ENCODE measurements at places on chromosomes 12 and 14.

- DNase-seq, result no peak
Measured at GRCh38 chr14:79721399-79722084, 489.8 kb downstream of the DIO2 start.

- DNase-seq, result no peak
Measured at GRCh38 chr12:79453820-79454219, 236.9 kb downstream of the PAWR start.

DNA sequence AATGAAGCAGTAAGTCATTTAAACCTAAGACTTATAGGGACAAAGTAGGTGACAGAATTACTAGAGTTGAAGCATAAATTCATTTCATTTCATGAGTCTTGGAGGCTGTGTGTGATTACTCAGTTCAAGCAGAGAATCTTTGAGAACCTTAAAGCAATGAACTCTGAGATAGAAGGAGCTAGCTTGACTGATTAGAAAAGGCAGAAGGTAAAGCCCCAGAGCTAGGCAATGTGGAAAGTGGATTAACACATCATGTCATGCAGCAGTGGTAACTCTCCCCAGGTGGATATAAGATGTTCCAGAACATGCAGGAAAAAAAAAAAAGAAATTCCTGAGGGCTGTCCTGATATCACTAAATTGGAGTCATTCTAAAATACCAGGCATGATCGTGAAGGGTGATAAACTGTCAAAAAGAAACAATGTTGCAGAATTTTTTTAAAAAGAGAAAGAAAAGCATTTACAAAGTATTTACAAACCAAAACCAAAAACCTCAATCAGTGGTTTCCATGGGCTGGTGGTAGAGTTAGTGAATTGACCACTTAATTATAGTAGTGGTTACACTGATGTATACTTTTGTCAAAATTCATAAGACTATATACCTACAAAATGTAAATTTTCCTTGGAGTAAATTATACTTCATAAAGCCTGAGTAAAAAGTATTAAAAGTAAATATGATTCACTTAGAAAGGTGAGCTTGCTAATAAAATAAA is 12.7 kb upstream of the SLC16A7 start:
- no peak for DNase-seq

- no peak for DNase-seq
Measured at GRCh38 chr12:101671833-101672232, 25.6 kb upstream of the CHPT1 start.

DNA sequence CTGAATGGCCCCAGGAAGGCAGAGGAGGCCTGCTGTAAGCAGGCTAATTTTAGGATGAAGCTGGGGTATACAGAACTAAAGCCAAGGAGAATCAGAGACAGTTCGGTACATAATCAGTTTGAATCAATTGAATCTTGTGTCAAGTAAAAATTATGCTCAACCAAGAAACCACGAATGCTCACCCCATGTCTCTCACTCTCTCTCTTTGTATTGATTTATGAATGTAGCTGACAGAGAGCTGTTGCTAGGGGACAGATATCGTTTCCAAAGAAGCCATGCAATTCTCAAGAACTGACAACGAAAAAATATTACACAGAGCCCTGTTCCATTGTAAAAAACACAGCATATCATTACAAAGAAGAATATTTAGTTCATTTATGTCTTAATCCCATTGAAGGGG is 151.1 kb upstream of the PKP2 start:
- no peak for DNase-seq

DNA sequence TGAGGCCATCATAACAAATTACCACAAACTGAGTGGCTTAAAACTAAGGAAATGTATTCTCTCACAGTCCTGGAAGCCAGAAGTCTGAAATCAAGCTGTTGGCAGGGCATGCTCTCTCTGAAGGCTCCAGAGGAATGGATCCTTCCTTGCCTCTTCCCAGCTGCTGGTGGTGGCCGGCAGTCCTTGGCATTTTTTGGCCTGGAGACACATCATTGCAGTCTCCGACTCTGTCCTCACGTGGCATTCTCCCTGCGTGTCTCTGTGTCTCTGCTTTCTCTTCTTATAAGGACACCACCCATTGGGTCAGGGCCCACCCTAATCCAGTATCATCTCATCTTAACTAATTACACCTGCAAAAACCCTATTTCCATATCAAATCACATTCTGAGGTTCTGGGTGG is 206.1 kb downstream of the SLC41A2 start:
- no peak for DNase-seq

- no peak for DNase-seq
Measured at GRCh38 chr14:53951243-53951626, 5.4 kb downstream of the BMP4 start.

DNA sequence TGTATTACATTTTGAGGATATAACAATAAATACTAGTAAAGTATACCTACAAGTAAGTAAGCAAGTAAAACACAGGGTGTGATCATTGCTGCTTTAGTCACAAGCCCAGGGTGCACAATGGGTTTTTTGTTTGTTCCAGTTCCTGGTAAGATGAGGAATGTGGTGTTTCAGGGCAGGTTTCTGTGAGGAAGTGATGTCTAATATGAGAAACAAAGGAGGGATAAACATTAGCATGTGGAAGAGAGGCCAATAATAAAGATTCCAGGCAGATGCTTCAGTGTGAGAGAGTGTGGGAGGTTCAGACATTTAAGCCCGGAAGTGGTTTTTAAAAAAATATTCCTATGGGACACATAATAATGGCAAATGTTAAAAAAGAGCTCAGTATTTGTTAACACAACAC is 808.1 kb upstream of the USP15 start:
- DNase-seq, result no peak

DNA sequence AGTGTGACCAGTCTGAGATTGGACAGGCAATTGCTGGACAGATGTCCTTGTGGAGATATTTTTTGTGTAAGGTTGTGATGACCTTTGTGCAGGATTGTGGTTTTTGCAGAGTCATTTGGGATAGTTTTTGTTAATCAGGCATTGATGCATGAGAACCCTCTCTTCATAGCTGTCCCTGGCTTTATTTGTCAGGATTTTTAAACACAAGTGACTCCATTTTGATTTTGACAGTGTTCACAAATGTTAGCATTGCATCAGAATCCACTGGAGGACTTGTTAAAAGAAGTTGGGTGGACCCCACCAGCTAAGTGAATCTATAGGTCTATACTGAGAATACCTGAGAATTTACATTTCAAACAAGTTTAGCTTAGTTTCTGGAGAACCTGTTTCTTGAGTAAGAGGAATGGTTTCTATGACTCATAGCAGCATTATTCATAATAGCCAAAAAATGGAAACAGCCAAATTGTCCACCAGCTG is 11.8 kb downstream of the FNTB start:
- no peak for DNase-seq

DNA sequence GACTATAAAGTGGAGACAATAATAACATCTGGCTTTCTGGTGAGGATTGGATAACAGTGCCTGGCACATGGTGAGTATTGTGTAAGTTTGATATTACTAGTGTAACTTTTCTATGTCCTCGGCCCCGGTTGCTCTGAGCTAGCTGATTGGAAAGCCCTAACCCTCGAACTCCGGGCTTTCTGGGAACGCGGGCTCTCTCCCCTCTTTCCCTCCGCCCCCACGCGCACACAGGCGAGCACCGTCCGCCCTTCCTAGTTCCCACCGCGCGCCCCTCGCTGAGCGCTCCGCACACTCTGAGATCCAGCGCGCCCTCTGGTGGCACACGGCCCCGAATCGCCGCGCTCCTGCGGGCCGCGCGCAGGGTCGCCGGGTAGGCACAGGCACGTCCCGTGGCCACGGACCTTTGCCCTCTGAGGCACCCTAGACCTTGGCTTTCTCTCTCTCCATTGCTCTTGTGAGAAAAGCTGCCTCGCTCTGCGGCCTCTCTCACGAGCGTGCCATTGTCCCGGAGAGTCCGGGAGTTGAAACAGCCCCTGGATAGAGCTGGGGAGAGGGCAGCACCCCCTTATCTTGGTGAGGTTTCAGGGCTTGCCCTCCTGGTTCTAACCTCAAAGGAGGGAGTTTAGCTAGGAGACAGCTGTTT is 23.2 kb upstream of the ESRRB start:
- peak; percentile 18 for DNase-seq

DNA sequence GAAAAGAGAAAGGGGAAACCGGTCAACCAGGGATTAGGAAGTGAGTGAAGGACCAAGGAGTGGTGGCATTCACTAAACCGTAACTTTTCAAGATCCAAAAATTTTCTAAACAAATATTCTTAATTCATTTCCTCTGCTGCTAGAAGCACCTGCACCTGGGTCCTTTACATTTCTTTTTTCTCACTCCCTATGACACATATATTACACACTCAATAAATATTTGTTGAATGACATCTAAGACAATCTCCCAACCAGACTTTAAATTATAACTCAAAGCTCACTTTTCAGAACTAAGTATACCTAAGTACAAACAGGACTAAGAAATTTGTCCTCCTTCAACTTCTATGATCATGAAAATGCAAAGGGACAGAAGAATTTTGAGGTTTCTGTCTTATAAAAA is 11.1 kb downstream of the TTC5 start:
- no peak for DNase-seq

- no peak for DNase-seq
Measured at GRCh38 chr12:84150201-84150600, 762.4 kb downstream of the SLC6A15 start.

DNA sequence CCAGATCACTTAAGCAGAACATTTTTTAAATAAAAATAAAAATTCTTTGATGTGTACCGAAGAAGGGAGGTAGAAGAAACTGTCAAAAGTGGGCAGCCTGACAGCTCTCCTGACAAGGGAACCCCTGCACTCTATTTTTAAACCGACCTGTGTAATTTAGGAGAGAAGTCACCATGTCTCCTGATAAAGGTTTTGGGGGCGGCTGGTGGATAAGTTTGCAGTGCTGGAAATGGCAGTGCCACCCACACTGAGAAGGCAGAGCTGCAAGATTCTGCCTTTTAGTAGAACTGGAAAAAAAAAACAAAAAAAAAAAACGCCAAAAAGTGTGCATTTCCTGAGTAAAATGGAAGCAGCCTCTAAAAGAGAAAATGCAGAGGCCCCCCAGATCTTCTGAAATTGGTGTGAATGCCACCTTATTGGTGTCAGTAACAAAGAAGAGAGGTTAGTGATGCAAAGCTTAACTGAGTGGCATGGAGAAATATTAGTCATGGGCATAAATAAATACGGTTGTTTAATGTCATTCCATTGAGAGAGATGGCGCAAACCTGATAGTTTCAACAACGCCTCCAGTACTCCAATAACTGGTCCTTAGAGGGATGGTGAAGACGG is 24.7 kb downstream of the DUSP6 start:
- DNase-seq, result no peak

DNA sequence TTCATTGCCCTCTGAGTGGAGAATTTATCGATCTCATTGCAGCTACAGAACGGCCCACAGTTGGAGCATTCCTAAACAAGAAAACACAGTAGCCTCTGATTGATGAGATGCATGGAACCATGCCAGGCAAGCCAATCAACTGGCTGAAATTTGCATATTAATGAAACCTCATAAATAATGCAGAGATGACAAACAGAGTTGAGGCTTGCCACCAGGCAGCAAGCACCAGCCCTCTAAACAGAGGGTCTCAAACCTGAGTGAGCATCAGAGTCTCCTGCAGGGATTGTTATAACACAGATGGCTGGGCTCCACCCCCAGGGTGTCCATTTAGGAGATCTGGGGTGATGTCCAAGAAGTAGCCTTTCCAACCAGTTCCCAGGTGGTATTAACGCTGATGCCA is 60.9 kb upstream of the CMKLR1 start:
- no peak for DNase-seq

DNA sequence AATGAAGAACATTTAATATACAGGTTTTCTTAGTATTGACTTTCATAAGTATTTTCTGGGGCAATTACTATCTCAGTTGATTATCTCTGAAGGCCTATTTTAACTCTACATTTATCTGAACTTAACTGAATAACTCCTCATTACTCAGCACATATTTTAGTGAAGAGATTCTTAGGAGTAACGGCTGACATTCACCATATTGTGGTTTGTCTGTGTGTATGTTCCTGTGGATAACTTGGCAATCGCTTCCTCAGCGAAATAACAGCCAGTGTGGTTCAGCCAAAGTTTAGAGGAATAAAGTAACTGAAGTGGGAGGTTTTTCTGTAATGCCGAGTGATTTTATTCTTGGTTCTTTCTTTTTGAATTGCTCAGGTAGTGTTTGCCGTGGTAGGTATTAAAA is 168.0 kb downstream of the RAD51B start:
- no peak for DNase-seq

DNA sequence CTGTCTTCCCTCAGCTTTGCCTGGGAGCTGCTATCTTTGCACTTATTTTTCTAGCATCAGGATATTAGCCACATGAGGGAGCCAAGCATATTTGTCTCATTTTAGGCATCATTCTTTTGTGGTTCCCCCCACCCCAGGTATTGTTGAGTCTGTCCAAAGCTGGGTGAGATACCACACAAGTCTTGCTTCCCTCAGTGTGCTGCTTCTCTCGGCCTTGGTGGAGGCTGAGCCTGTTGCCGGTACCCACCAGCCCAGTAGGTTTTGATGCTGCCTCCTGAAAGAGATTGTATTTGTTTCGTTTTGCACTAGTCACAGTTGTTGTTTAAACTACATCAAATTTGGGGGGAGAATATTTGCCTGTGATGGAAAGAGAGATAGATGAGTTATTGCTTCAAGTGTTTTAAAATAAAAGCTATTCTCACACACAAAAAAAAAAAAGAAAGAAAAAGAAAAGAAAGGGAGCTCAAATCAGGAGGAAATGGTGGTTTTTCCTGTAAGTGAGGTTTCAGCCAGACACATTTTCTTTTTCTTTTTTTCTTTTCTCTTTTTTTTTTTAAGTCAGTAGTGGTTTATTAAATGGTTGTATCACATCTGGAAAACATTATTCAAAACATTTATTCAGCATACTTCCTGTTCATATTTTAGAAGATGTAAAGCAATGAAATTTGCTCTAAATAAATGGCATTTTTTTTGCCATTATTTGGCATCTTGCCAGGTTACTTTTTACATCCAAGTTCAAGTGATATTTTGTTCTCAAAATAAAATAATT is 58.5 kb downstream of the SLC4A8 start:
- DNase-seq, result no peak

GRCh38 chr12:120072472-120073249 is 43.9 kb downstream of the RAB35 start:
- DNase-seq, result no peak

GRCh38 chr12:121218588-121219352 is 8.8 kb downstream of the P2RX4 start:
- DNase-seq, result no peak

GRCh38 chr12:94561943-94562411 is 88.4 kb downstream of the TMCC3 start:
- no peak for DNase-seq

DNA sequence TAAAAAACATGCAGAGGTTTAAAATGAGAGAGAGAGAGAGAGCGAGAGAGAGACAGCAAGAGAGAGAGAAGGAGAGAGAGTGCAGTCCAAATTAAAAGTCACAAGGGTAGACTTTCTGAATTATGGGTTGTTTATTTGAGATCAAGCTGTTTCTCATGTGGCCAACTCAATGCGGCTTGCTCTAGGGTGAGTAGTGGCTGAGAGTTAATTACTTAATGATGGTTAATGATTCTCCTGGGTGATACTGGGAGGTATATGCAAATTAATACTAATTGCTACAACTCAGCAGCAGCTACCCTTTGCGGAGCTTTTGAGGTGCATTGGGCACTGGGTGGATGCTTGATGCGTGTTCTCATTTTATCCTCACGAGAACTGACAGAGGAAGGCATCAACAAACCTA is 122.1 kb upstream of the NOS1 start:
- DNase-seq, result no peak
